ENCODE measurements at places on chromosomes 2 and 18. TPM values are rescaled to one million over a fixed set of nuclear protein-coding genes. Genes with fewer than 3 reads are reported as not detected.

MEIS1 gene
- 16.1 TPM for total RNA-seq

ANAPC1 gene
- total RNA-seq, result 74.8 TPM

TEKT4 gene
- not detected for total RNA-seq

EPB41L5 gene
- total RNA-seq, result 34.5 TPM

CRYBA2 gene
- not detected for total RNA-seq

ABCB11 gene
- total RNA-seq, result under 0.01 TPM

ALK gene
- total RNA-seq, result 0.14 TPM

SDC1 gene
- 741 TPM for total RNA-seq

NEB gene
- 3.3 TPM for total RNA-seq

RAD51AP2 gene
- total RNA-seq, result 0.34 TPM

SERPINB7 gene
- 116 TPM for total RNA-seq

SFTPB gene
- total RNA-seq, result not detected

CABLES1 gene
- 1.2 TPM for total RNA-seq

MEP1B gene
- under 0.01 TPM for total RNA-seq

ASB18 gene
- not detected for total RNA-seq

TFCP2L1 gene
- 20.7 TPM for total RNA-seq

OSBPL6 gene
- total RNA-seq, result 13.7 TPM

DSG2 gene
- 557 TPM for total RNA-seq

SPHKAP gene
- total RNA-seq, result not detected

TCF4 gene
- total RNA-seq, result 3.4 TPM

ANKRD30B gene
- not detected for total RNA-seq

SEC11C gene
- 105 TPM for total RNA-seq

SCYGR4 gene
- total RNA-seq, result not detected

L3MBTL4 gene
- 8.0 TPM for total RNA-seq
